ENCODE measurements at places on chromosomes 2 and 18.

DNA sequence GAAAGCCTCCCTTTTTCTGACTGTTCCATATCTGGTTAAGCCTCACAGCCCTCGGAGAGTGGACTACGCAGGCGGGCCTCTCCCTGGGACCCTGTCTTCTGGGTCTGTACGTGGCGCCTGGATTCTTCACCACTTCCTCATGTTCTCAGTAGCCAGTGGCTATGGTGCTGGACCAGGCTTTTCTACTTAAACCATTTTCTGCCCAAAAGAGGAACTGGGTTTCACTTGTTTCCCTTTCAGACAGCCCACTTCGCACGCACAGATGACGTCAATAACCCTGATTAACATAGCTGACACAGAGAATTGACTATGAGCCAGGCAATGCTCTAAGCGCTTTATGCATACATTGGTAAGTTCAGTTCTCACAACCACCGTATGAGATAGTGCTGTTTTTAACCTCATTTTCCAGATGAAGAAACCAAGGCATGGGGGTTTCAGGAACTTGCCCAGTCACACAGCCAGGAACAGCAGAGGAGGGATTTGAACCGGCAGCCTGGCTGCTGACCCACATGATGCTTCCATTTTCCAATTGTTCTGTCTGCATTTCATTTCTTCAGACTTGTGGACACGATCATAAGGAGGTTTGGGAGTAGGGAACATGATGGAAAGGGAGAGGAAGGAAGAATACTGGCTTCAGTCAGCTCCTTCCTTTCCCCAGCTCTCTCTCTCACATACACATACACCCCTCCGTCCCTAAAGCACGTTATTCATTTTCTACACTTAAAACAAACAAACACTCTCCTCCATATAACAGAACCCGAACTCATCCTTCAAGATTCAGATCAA, 41.7 kb downstream of the MYOM1 start:
- DNase-seq: no peak

GRCh38 chr2:75892490-75892889, 181.8 kb upstream of the GCFC2 start:
- DNase-seq: no peak

DNA sequence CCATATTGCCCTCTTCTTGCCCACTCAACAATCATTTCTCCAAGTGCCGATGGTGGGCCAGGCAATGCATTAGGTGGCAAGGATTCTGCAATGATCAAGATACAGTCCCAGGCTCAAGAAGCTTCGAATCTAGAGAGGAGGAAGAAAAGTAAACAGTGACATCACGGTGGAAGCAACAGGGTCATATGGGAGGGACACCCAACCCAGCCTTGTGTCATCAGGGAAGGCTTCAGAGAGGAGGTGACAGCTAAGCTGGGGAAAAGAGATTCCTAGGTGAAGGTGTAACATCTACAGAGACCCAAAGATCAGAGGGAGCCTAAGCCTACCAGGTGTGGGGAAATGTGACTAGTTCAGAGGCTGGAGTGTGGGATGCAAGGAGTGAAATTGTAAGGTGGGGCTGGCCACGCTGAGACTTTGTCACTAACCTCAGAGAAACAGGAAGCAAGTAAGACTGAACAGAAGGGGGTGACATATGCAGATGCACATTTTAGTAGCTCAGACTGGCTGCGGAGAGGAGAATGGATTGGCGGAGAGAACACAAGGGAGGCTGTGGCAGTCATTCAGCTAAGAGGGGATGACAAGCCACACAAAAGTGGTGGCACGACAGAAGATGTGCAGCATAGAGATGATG, 104.9 kb downstream of the ANKRD44 start:
- peak; percentile 76 for DNase-seq

GRCh38 chr2:149490296-149490695, 97.3 kb downstream of the MMADHC start:
- no peak for DNase-seq

GRCh38 chr2:71700041-71700657, 246.8 kb downstream of the DYSF start:
- no peak for DNase-seq
